ENCODE measurements at places on chromosomes 16 and 17. TPM values are rescaled to one million over a fixed set of nuclear protein-coding genes. Genes with fewer than 3 reads are reported as not detected.

Gene WSCD1
- 2.6 TPM for total RNA-seq

Gene RECQL5
- 229 TPM for total RNA-seq

Gene CTRB1
- not detected for total RNA-seq

Gene NECAB2
- 1.7 TPM for total RNA-seq

- H3K4me3 ChIP-seq, result no peak overlapping the region
- DNase-seq, result no peak
- H3K36me3 ChIP-seq, result peaks cover 100% of the 10 kb centered on the region
Observed at GRCh38 chr17:2292100-2292499, 11.5 kb downstream of the SMG6 start.

- no peak overlapping the region for H3K27ac ChIP-seq
- peaks cover 9% of the 10 kb centered on the region for H3K4me1 ChIP-seq
- no peak for DNase-seq
Observed at GRCh38 chr17:77842528-77843147, 115.9 kb upstream of the TNRC6C start.

- H3K4me3 ChIP-seq, result peak overlapping the region; percentile 9
- DNase-seq, result peak; percentile 57
- H3K36me3 ChIP-seq, result no peaks in the 10 kb centered on the region
- H3K27ac ChIP-seq, result no peak overlapping the region
Observed at GRCh38 chr17:68491381-68492231, 20.6 kb upstream of the PRKAR1A start.

DNA sequence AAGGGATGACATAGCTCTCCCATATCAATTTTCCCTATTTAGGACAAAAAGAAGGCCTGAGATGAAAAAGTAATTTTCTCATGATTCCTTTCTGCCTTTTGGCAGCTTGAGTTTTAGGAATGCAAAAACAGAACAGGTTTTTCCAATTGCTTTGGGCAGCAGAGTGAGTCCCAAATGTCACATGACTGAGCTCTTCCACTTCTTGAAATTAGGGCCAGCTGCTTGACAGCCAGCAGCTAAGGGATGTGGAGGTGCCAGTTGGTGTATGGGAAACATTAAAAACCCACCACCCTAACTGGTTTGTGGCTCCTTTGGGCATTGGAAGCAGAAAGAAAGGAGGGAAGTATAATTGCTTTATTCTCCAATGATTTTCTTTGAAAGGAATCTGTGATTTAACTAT, 133.8 kb upstream of the FAM20A start:
- H3K36me3 ChIP-seq, result no peaks in the 10 kb centered on the region
- no peak overlapping the region for H3K4me3 ChIP-seq
- no peaks in the 10 kb centered on the region for H3K27me3 ChIP-seq
- no peak overlapping the region for H3K27ac ChIP-seq
- peaks cover 27% of the 10 kb centered on the region for H3K4me1 ChIP-seq

GRCh38 chr17:73770115-73770848, 126.0 kb upstream of the SDK2 start:
- H3K27me3 ChIP-seq, result no peaks in the 10 kb centered on the region
- peak; percentile 95 for DNase-seq
- no peak overlapping the region for H3K4me3 ChIP-seq
- no peaks in the 10 kb centered on the region for H3K36me3 ChIP-seq
- H3K4me1 ChIP-seq, result peaks cover 16% of the 10 kb centered on the region

- no peak for DNase-seq
- no peaks in the 10 kb centered on the region for H3K36me3 ChIP-seq
- H3K4me3 ChIP-seq, result no peak overlapping the region
- no peak overlapping the region for H3K27ac ChIP-seq
Observed at GRCh38 chr17:27463235-27463677, 7.0 kb downstream of the KSR1 start.

GRCh38 chr17:77609553-77610517, 348.7 kb upstream of the TNRC6C start:
- no peaks in the 10 kb centered on the region for H3K36me3 ChIP-seq
- H3K4me3 ChIP-seq, result no peak overlapping the region
- no peaks in the 10 kb centered on the region for H3K27me3 ChIP-seq
- H3K27ac ChIP-seq, result peak overlapping the region; percentile 57

DNA sequence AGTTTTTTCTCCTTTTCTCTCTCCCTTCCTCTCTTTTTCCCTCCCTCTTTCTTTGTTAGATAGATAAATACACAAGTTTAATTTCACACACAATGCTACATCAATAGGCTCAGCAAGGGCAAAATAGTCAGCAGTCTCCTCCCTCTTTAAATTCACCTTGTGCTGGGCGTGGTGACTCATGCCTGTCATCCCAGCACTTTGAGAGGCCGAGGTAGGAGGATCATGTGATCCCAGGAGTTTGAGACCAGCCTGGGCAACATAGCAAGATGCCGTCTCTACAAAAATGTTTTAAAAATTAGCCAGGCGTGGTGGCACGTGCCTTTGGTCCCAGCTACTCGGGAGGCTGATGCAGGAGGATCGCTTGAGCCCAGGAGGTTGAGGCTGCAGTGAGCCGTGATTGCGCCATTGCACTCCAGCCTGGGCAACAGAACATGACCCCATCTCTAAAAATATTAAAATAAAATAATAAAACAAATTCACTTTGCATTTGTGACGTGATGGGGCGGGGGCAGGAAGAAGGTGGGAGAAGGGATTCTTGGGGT, 27.4 kb downstream of the IL21R start:
- peaks cover 40% of the 10 kb centered on the region for H3K27me3 ChIP-seq
- H3K4me1 ChIP-seq, result no peaks in the 10 kb centered on the region
- no peak overlapping the region for H3K4me3 ChIP-seq
- no peak for DNase-seq
- H3K36me3 ChIP-seq, result no peaks in the 10 kb centered on the region

DNA sequence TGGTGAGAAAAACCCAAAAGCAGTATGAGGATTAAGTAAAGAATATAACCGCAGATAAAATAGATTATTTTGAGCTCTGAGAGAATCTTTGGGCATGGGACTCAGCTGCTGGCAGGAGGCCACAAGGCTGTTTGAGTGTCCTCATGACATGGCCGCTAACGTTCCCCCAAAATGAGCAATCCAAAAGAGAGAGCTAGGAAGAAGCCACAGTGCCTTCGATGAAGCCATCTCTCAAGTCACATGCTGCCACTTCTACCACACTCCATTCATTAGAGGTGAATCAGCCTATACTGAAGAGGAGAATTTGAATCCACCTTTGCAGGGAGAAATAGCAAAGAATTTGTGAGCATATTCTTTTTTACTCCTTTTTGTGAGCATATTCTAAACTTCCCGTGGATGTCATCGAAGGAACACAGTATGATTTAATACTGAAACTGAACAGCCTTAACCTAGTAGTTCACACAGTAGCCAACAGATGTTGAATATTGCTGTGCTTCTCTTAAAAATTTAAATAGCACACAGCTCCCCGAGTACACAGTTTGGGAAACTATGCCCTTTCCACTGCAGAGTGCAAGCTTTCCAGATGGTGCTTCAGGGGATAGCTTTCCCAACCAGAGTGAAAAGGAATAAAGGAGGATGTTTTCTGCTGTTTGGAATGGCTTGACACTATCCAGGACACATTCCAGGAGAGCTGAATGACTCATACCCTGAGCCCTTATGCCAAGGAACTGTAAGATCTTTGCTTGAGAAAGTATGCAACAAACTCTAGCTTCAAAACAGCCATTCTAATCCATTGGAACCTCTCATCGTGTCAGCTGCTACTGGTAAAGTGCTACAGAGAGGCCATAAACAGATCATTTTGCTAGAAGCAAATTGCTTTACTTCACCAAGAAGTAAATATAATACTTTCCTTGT, 33.9 kb downstream of the ANKFY1 start:
- peaks cover 8% of the 10 kb centered on the region for H3K4me1 ChIP-seq
- peak overlapping the region; percentile 59 for H3K27ac ChIP-seq
- peak; percentile 93 for DNase-seq
- no peaks in the 10 kb centered on the region for H3K27me3 ChIP-seq

- H3K27me3 ChIP-seq, result no peaks in the 10 kb centered on the region
- H3K4me1 ChIP-seq, result no peaks in the 10 kb centered on the region
- no peak for DNase-seq
- no peak overlapping the region for H3K4me3 ChIP-seq
- H3K27ac ChIP-seq, result no peak overlapping the region
Observed at GRCh38 chr17:80212511-80212910, 7.6 kb downstream of the SGSH start.

GRCh38 chr16:59886021-59886420, 1151.9 kb upstream of the GOT2 start:
- no peaks in the 10 kb centered on the region for H3K36me3 ChIP-seq
- H3K27me3 ChIP-seq, result no peaks in the 10 kb centered on the region
- no peak for DNase-seq
- no peak overlapping the region for H3K4me3 ChIP-seq

Measured in stomach (tissue), 19 donors.